ENCODE measurements at places on chromosomes 12 and 14.

- DNase-seq = no peak
These were observed 123.4 kb downstream of the SLC5A8 start for GRCh38 chr12:101086490-101087135.

GRCh38 chr12:64122995-64123394 is 99.1 kb downstream of the KICS2 start:
- DNase-seq = no peak

DNA sequence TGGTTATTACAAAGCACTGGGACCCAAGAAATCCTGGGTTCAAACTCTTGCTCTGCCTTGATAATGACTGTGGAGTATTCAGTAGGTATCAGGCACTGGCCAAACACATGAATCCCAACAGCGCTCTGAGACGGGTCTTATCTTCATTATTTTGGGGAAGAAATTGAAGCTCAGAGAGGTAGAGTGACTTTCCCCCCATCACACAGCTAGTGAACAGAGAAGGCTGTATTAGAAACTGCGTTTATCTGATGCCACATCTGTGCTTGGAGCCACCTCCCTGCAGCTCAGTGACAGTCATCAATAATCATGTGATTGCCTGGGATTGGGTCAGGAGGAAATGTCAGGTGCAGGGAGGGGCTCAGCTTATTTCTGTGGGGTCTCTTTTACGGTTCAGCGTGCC is 225.4 kb upstream of the LHX5 start:
- DNase-seq = no peak

DNA sequence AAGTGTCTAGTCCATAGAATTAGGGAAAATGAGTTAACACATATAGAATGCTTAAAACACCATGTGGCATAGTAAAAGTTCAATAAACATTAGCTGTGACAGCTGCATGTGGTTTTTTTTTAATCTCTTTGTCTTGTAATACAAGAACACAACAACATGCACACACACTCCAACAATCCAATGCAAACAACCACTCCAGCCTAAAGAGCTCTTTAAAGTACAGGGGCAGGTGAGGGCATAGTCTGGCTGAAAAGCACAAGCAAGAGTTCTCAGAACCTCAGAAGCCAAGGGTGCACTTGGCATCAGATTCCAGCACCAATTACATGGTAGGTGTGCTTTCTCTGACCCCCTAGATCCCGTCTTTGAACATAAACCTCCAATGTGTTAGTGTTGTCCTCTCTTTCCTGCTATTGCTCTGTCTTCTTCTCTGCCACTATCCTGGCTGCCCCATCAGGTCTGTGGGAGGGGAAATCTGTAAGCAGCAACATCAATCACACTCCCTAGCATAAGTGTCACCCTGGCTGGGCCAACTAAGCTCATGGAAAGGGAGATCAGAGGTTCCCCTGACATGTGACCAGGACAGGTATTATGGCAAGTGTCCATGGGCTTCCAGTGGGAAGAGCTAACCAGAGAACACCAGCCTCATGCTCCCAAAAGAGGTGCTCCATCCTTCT is 91.0 kb downstream of the SLC8A3 start:
- no peak for DNase-seq

- DNase-seq = no peak
These were observed 16.6 kb upstream of the EEA1 start for GRCh38 chr12:92945659-92946220.

Data from iPS DF 6.9 (cell line).